ENCODE measurements at places on chromosomes 5 and 9.

- DNase-seq, result no peak
These were observed 45.7 kb downstream of the SEMA5A start for GRCh38 chr5:9500193-9500592.

GRCh38 chr5:150703762-150704161 is 2.9 kb upstream of the RBM22 start:
- DNase-seq, result no peak

DNA sequence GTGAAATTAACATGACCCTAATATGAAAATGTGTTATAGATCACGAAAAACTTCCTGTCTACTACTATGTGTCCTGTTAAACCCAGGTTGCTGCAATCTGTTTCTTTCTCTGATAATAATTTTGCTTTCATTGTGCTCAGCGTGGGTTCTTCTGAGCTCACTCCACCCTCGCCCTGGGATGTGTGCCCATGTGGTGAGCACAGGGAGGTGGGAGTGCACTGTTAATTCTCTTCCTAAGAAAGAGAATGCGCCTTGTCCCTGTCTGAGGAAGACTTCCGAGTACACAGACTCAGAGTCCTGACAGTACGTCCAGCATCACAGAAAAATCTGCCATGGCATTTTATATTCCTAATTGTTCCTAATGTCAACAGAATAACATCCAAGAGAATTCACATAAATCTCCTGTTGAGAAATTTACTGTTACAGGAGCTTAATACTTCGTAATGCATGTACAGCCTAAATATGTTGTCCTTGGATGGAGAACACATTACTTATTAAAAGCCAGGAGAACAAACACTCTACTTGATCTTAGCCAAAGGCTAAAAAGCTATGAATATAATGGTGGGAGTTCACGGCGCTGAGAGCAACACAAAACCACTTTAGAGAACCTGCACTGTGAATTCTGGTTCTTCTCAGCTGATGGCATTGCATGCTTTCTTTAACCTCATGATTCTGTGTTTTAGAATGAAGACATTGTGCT is 102.6 kb downstream of the PDE4D start:
- no peak for DNase-seq

DNA sequence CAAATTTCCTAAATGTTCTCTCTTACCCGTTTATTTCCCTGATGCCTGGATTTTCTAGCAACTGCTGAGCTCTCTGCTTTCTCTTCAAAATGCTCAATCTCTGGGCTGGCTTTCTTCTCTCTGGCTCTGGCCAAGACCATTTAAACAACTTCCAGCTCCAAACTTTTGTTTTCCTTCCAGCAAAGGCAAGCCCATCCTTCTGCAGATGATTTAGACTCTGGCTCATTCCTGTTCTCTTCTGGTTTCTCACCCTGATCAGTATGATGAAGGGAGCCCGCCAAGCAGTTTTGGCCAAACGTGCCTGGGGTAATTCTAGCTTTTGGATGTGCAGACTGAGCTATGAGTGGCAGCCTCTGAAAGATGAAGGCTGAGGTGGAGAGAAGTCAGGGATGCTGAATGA is 78.1 kb downstream of the HSPA4 start:
- no peak for DNase-seq

DNA sequence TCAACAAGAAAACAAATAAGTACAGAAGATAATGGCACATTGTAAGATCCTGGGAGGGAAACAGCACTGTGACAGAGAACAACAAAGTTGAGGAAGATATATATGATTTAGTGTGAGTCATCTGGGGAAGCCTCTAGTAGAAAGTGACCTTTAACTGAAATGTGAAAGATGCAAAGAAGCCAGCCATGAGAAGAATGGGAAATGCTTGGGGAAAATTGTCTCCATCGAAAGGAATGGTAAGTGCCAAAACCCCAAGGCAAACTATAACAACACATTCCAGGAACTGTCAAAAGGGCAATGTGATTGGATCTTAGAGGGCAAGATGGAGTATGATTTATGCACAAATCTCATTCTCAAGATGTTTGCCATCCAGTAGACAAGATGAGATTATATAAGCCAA is 537.8 kb upstream of the BRINP1 start:
- DNase-seq, result no peak

GRCh38 chr5:151070449-151070848 is 10.4 kb downstream of the TNIP1 start:
- no peak for DNase-seq

- no peak for DNase-seq
These were observed 381.8 kb upstream of the ST8SIA4 start for GRCh38 chr5:101284736-101285375.

- DNase-seq, result no peak
These were observed 2.4 kb downstream of the SOWAHA start for GRCh38 chr5:132815454-132815853.

DNA sequence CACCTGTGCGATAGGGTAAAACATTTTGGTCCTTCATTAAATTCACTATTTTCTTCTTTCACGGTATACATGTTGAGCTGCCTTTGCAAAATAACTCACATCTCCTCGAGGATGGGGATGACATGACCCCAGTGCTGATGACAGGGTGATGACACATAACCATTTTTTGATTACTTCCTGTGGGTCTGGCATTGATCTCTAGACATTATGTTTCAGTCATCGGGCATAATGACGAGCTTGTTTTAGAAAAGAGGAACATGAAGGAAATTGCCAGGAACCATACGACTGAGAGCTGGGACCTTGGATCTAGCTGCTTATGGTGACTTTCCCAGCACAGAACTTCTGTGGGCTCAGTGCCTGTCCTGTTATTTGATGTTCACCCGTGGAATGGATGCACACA is 25.2 kb downstream of the COL5A1 start:
- no peak for DNase-seq

DNA sequence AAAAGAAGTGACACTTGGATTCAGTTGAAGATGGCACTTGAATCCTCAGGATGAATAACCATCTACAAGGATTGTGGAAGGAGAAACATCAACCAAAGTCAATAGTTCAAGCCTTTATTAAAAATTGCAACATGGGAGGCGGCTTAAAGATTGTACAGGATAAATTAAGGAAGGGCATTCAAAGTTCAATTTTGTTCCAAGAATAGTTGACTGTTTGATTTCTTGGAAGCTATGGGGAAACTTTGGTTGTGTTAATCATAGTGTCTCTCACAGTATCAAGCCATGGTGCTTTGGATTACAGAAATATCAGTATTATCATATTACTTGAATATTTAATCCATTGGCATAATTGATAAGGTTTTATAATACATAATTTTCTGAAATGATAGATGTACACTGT is 1844.3 kb downstream of the MAT2B start:
- DNase-seq, result no peak

- DNase-seq, result no peak
These were observed 75.9 kb downstream of the KDM4C start for GRCh38 chr9:6833518-6834192.

GRCh38 chr5:62465985-62466925 is 53.7 kb downstream of the IPO11 start:
- no peak for DNase-seq

DNA sequence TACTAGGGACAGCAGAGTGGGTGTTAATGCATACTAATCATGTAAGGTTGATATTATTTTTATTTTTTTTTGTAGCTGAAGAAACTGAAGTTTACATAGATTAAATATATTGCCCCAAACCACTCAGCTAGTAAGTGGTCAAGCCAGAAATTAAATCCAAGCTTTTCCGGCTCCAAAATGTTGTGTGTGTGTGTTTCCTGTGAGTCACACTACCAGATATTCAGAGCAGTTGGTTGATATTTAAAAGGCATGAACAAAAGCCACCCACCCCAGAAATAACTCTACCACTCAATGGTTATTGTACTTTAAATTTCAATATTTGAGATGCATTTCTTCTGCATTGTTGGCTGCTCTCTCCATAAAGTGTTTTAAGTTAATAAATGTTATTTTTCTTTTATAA is 29.5 kb downstream of the KCNN2 start:
- DNase-seq, result no peak

DNA sequence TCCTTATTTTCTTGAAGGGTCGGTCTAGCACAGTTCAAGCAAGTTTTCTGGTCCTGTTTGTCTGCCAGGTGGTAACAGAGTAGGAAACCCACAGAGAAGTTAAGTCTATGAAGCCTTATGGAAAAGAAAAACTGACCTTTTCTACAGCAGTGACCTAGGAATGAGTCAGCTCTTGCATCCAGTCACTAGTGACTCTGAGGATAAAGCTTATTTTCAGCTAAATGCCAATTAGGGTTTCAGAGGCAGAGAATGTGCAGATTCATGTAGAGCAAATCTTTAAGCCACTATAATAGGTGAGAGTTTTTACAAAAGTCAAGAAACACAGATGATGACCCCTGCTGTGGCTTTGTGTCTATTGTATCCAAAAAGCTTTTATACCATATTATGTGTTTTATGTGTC is 100.7 kb downstream of the CWC27 start:
- DNase-seq, result no peak

GRCh38 chr9:742914-743589 is 98.4 kb upstream of the DMRT1 start:
- no peak for DNase-seq

DNA sequence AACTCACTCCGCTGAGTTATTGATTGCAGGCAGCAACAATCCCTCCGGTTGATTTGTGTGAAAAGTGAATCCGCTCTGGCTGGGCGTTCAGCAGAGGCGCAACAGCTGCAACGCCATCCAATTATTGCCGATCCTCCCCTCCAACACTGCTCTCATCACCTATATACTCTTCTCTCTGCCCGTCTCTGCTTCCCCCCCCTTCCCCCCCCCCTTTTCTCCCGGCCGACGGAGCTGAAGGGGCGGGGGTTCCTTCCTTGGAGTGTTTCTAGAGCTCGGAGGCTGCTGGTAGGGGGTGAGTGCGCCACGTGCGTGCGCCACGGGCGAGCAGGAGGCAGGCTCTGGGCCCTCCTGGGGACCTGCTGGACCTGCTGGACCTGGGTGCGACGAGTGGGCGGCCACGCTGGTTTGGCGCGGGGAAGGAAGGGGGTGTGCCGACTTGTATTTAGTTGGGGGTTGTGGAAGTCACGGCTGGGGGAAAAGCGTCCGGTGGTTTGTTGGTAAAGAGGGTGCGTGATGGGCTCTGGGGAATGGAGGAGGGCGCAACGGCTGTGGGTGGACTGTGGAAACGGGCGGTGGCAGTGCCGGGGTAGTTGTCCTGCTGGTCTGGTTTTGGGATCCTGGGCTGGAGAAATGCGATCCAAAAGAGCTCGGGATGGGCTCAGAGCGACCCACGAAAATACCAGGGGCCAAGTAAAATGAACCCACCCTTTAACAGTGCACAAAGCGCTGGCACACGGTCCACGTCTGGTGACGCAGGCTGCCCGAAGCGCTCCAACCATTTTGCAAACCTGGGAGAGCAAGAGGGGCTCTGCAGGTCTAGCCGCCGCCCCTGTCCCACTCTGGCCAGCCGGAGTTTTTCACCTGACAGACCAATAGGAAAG is 6.4 kb upstream of the MEF2C start:
- no peak for DNase-seq

GRCh38 chr9:69877852-69878514 is 57.4 kb downstream of the CFAP95 start:
- no peak for DNase-seq

DNA sequence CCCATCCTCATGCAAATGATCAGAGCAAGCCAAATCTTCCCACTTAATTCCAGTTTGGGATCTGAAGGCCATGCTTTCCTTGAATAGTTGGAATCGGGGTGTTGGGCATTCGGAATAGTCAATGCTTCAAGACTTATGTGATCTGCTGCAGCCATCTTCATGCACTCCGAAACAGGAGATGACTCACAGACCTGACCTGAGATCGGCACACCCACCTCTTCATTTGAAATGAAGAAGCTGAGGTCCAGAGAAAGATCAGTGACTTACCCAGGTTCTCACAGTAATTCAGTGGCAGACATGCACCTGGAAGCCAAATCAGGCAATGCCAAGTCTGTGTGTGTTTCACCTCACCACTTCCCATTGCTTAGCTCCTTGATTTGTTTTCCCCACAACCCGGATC is 33.0 kb downstream of the FOXD1 start:
- DNase-seq, result no peak

- DNase-seq, result no peak
These were observed 13.8 kb downstream of the TBC1D2 start for GRCh38 chr9:98241357-98242300.

GRCh38 chr5:21784487-21784886 is 1068.7 kb downstream of the CDH12 start:
- DNase-seq, result no peak

- DNase-seq, result no peak
These were observed 77.4 kb downstream of the OTULIN start for GRCh38 chr5:14741801-14742440.

DNA sequence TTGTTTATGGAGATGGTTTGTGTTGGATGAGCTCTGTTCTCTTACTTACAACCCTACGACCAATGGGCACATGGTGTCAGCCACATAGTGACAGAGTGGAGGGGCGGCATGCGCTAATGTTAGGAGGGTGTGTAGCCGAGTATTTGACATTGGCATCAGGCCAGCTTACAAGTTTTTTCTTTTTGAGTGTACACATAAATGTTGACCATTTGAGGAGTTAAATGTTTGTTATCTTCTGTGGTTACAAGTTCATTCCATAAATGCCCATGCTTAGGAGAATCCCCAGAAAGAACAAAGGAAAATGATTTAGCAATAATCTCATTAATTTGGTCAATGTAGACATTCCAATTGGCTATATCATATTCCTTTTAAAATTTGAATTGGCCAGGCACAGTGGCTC is 180.1 kb upstream of the ELL2 start:
- no peak for DNase-seq

- no peak for DNase-seq
These were observed 25.7 kb upstream of the ENTREP1 start for GRCh38 chr9:69299315-69299714.

GRCh38 chr9:5483306-5483705 is 27.0 kb upstream of the PDCD1LG2 start:
- DNase-seq, result no peak

DNA sequence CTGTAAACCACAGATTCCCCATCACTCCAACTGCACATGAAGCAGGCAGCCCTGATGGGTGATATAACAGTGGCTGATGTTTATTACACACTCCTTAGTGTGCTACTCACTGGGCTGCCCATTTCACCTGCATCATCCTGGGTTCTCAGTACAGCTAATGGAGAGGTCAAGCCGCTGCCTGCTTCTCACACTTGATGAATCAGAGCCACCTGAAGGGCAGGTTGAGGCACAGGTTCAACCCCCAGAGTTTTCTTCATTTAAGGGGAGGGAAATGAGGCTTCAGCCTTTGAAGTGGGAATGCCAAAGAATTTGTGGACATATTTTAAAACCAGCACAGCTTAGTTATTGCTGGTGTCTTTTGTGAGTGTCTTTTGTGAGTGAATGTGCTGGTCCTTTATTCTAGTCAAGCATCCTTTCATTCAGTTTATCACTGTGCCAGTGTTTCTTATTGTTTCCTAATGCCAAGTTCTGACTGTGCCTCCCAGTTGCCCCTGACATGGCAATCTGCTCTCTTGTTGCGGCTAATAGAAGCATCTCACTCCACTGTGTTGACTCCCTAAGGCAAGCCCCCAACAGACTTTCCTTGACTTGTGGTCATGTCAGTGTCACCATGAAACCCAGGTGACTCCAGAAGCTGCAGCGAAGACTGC is 109.2 kb downstream of the FBXL7 start:
- no peak for DNase-seq

Data from activated naive CD4-positive, alpha-beta T cell treated with Interleukin-2 at 50 U/mL for 16 hours (primary cell).